ENCODE measurements at places on chromosomes 4 and X.

DNA sequence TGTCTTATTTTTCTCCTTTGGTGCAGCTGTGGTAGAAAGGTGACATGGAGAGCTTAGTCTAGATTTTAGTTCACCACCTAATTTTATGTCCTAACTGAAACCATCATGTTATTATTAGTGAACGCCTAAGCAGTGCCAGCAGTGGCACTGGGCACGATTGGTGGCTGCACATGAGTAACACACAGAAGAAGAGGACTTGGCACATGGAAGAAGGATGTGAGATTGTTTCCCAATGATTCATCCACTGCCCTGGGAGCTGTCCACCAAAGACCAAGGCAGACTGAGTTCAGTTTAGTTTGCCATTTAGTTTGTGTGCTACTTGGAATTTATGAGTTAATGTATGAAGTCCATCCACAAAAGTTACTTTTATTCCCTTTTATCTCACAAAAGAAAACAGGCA lies 68.1 kb upstream of the NAP1L5 start:
- DNase-seq = no peak

- no peak for DNase-seq
Measured at GRCh38 chr4:57070461-57070860, 39.7 kb downstream of the IGFBP7 start.

GRCh38 chrX:85024044-85024443 lies 20.4 kb downstream of the APOOL start:
- DNase-seq = no peak

DNA sequence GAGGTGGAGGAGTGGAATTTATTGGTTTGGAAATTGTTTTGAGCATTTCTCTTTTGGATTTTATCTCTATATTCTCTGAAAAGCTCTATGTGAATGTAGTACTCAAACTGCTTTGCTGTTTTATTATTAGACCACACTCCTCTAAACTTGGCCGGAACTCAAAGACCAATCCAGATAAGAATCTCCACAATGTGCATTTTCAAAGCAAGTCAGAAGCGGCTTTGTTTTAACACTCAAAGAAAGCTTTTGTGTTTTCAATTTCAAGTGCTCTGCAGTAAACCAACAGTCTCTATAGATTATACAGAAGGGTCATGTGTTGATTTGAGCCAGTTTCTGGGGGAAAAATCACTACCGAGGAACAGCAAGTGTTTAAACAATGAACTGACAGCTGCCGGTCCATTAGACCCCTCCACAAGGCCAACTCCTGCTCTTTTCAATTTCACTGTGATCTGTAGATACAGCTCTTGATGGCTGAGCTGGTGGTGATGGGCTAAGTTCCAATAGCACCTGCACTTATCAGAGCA lies 79.4 kb downstream of the FTHL17 start:
- DNase-seq = no peak

DNA sequence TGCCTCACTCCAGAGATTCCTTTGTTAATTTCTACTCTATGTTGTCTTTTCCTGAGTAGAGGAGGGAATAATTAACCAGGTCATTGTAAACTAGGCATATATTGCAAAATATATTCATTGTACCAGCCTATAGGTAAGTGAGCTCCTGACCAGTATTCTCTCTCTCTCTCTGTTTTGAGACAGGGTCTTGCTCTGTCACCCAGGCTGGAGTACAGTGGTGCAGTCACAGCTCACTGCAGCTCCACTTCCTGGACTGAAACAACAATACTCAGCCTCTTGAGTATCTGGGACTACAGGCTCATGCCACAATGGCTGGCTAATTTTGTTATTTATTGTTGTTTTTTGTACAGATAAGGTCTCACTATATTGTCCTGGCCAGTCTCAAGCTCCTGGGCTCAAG lies 198.3 kb downstream of the ARAP2 start:
- no peak for DNase-seq

- DNase-seq = no peak
Measured at GRCh38 chr4:150997141-150997540, 17.9 kb downstream of the LRBA start.

DNA sequence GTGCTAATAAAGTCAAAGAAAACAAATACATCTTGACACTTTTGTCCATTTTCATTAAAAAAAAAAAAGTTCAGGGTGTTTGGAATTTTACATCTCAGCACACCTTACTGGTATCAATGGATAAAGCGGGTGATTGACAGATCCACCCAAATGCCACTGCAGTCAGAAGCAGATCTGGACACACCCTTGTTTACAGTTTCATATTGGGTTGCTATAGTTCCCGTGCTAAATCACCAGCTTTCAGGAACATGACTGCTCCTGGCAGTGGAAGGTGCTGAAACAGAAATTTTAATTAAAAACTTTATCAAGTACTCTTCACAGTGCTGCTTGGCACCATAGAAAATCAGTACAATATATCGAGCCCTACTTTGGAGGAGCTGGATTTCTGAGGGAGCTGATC lies 116.3 kb downstream of the STOX2 start:
- DNase-seq = no peak

GRCh38 chrX:22629105-22629725 lies 356.5 kb downstream of the CBLL2 start:
- DNase-seq = no peak

- no peak for DNase-seq
Measured at GRCh38 chr4:141833209-141833608, 196.8 kb downstream of the IL15 start.

GRCh38 chr4:40878548-40879055 lies 128.8 kb downstream of the NSUN7 start:
- DNase-seq = no peak

DNA sequence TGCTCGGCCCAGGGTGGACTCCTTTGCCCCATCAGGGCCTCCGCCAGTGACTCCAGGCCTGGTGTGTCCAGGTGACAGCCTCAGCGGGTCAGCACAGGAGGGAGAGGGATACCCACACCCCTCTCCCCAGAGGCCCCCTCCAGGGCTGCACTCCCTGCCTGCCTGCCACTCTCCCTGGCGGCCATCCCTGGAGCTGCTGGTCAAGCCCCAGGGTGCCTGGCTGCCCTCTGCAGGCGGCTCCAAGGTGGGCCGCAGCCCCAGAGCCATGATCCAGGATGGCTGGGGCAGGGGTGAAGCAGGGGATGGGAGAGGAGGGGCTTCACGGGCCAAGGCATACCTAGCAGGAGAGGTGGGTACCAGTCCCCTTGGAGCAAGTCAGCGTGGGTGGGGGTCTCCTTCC lies 3.8 kb downstream of the FGFRL1 start:
- no peak for DNase-seq

DNA sequence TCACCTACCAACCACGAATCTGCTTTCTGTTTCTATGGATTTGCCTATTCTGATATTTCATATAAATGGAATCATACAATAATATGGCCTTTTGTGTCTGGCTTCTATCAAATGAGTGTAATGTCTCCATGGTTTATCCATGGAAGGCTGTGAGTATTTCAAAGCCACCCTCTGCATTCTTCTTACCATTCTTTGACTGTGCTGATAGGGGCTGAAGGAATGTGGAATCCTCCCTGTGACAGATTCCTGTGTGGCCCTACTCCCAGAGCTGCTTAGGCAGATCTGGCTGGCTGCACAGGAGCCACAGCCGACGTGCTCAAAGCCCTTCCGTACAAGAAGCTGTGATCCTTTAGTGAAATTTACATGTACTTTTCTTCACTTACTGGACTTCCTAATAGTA lies 163.2 kb downstream of the HS6ST2 start:
- DNase-seq = no peak

- DNase-seq = no peak
Measured at GRCh38 chr4:147044241-147044640, 98.6 kb upstream of the TTC29 start.

- no peak for DNase-seq
Measured at GRCh38 chr4:81003597-81004111, 26.9 kb upstream of the BMP3 start.

- DNase-seq = no peak
Measured at GRCh38 chr4:139808808-139809756, 143.5 kb downstream of the MGST2 start.

- DNase-seq = no peak
Measured at GRCh38 chr4:175176710-175177109, 258.6 kb downstream of the ADAM29 start.

DNA sequence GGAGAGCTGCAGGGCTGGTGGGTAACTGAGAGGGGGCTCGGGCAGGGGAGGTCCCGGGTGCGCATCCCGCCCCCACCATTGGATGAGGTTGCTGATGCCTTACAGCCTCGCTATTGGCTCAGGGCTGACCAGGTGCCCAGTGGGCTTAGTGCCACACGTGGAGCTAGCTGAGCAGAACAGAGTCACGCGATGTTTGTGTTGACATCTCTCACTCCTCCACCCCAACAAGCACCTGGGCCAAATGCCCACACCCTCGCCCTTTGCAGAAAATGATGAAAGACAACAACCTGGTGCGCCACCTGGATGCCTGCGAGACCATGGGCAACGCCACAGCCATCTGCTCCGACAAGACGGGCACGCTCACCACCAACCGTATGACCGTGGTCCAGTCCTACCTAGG lies 31.8 kb downstream of the ATP2B3 start:
- no peak for DNase-seq

GRCh38 chr4:114087596-114088230 lies 108.3 kb upstream of the ARSJ start:
- DNase-seq = no peak

- no peak for DNase-seq
Measured at GRCh38 chrX:99073551-99073950, 1336.5 kb downstream of the PCDH19 start.

DNA sequence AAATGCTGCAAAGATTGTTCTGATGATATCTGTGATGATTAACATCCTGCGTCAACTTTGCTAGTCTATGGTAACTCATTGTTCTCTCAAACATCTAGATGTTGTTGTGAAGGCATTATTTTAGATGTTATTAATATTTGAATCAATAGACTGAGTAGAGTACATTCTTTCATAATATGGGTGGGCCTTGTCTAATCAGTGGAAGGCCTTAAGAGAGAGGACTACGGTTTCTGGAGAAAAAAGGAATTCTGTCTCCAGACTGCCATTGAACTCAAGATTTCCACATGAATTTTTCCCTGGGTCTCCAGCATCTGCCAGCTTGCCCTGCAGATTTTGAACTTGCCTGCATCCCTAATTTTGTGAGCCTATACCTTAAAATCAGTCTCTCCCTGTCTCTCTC lies 2381.1 kb upstream of the AGA start:
- DNase-seq = no peak

Data from esophagus squamous epithelium (tissue), 5 donors.